ENCODE measurements at places on chromosomes 4 and X.

- no peak for DNase-seq
Measured at GRCh38 chrX:40314070-40314469, 216.3 kb upstream of the BCOR start.

DNA sequence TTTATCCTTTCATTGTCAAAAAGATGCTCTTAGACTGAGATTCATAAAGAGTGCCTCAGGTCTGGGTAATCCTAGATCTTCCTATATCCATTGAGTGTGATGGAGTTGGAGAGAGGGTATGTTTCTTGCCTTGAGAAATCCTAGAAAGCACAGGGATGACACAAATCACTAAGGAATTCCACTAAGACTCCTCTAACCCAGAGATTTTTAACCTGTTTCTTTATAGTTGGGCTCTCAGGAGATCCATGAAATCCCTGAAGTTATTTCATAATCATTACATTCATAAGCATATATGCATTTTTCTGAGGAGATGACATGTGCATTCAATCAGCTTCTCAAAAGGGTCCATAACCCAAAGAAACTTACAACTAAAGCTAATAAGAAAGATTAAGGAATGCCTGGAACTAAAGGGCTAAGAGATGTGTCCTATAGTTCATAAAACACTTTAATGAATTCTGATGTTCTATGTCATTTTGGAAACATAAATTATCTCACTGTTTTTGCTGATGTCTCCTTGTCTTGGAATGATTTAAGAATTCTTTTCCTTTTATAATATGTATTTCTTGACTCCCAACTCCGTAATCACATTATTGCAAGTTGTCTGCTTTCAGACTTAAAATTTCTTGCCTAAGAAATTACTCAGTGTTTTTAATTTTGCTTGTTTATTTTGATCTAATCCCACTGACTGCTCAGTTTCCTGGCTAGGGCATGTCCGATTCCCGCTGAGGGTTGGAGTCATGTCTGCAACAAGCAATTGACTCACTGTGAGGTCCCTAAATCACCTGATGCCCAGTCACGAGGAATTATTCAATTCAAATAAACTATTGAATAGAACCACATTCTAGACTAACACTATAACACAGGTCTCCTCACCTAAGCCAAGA lies 2.8 kb upstream of the AMTN start:
- no peak for DNase-seq

DNA sequence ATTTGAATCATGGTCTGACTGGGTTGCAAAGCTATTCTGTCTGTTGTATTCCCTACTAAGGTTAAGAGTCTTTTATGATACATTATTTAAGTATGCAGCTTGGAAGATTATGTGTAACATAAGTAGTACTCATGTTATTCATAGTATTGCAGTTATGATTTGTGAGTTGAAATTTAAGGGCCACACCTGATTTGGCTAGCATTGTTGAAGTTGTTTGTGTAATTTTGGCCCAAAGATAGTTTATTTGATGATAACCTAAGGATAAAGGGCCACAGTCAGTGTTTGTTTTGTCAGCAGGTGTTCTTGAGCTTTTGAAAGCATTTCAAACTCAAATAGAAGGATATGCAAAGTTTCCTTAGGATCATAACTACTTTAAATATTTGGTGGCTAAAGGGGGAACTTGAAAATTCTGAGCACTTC lies 38.9 kb downstream of the NUDT9 start:
- DNase-seq, result no peak

- DNase-seq, result no peak
Measured at GRCh38 chr4:87551361-87551760, 22.2 kb upstream of the SPARCL1 start.

DNA sequence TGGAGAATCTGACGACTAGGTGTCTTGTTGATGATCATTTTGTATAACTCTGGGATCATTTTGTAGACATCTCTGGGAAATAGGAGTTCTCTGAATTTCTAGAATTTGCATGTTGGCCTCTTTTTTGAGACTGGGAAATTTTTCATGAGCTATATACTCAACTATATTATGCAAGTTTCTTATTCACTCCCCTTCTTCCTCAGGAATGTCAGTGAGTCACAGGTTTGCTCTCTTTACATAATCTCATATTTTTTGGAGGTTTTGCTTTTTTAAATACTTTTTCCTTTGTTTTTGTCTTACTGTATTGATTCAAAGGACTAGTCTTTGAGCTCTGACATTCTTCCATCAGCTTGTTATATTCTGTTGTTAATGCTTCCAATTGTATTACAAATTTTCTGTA lies 1324.2 kb downstream of the TECRL start:
- DNase-seq, result no peak

- no peak for DNase-seq
Measured at GRCh38 chr4:61533140-61533539, 333.0 kb downstream of the ADGRL3 start.

- DNase-seq, result no peak
Measured at GRCh38 chr4:26454961-26455360, 35.3 kb downstream of the CCKAR start.

DNA sequence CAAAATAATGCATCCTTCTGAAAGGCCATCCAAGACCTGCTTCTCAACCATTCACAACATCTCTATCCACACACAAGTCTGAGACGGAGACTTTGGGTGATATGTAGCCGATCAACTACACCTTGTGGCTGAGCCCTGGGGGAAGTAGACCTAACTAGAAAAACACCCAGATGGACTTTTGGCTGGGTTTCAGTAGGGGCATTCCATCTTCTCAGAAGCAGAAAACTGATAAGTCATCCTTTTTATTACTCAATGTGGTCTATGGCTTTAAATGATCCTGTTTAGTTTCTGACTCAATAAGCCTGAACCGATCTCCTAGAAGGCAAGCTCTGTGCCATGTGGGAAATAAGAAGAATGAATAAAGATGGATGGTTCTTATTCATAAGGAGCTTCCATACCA lies 82.5 kb upstream of the AFF2 start:
- no peak for DNase-seq

DNA sequence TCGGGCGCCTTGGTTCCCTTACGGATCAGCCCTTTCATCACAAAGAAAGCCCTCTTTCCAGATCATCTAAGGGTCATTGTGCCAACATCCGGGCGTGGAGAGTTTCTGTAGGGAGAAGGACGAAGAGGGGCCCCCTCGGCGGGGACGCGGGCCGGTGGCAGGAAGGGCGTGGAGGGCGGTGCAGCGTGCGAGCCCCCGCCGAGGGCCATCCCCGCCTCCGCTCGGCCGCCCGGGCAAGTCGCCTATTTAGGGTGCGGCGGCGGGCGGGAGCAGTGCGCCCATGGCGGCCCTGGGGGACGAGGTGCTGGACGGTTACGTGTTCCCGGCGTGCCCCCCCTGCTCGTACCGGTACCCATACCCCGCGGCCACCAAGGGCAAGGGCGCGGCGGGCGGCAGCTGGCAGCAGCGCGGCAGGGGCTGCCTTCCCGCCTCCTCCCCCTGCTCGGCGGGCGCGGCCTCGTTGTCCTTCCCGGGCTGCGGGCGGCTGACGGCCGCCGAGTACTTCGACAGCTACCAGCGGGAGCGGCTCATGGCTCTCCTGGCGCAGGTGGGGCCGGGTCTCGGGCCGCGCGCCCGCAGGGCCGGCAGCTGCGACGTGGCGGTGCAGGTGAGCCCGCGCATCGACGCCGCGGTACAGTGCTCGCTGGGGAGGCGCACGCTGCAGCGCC lies at the start of gene ZAR1:
ZAR1 (plus strand) TSS at position 241 of the 668 bp plus-strand sequence; CDS start at position 281, 40 bp downstream.
- no peak for DNase-seq

DNA sequence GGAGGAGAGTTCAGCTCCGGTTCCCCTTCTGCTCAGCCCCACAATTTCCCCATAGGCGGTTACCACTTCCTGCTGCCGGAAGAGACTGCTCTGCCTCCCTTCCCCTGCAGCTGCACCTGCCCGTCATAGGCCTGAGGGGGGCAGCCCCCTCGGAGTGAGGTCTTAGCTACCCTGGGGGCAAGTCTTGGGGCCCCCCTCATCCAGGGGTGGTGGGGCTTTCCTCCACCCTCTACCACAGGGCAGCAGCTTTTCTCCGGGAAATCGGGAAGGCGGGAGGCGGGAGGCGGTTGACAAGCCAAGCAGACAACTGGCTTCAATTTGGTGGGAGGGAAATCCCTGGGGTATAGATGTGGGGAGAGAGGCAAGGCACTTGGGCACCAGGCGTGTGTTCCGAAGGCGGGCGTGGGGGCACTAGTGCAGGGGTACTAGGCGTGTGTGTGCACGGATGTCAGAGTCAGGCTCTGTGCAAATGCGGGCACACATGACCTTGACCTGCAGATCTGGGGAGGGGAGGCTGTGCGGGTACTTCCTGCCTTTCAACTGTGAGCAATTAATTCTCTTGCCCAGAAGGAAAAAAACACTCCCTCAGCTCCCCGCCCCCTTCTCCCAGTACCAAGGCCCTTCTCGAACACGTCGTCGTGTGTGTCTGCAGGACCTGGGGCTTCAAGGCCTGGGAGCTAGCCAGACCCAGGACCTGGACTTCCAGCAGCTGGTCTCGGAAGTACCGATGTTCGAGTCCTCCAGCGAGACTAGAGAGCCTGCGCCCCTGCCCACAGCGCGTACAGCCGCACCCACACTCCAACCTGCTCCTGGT lies 1.0 kb upstream of the ARHGAP4 start:
- no peak for DNase-seq

All from amniotic stem cell (primary cell).